M059J (cell line): ENCODE measurements at places on chromosomes 5 and 9. TPM values are rescaled to one million over a fixed set of nuclear protein-coding genes. Genes with fewer than 3 reads are reported as not detected.

SH3TC2 gene
- 2.4 and 7.2 TPM in 2 replicates for total RNA-seq

GRCh38 chr9:4045556-4045955 lies 254.3 kb downstream of the GLIS3 start:
- no peak for DNase-seq

DNA sequence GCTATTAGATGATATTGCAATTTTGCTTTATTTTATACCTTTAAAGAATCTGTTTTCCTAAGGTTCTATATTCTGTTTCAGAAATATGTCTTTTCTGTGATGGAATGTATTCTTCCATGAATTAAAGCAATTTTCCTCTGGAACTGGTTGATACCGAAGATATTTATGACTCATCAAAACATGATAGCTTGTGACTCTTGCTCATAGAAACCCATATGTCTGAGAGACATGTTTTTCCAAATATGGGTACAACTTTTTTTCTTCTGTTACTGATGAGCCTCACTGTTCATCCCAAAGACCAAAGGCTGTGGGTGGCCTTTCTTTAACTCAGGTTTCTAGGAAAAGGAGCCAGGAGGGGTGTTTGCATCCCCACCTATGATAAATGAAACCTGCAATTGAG lies 126.1 kb upstream of the PAPPA start:
- peak; percentile 69 for DNase-seq

GRCh38 chr9:18126831-18127498 lies 347.0 kb upstream of the ADAMTSL1 start:
- no peak for DNase-seq

DNA sequence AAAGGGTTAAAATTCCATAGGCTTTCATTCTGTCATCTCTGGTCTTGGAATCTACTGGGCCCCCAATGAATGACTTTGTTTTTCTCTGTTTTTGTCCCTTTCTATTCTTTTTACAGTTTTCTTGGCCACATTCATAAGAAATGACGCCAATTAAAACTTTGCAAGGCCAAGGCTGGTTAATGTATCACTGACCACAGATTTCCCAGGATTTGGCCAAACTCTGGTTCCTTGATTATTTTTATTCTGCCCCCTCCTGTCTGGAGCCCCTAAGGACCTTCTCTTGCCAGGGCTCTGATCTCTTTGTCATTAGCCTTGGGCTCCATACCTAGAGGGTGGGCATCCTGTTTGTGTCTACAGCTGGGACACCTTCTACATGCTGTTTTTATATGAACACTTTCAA lies 388.9 kb upstream of the PAPPA start:
- DNase-seq: peak; percentile 10

DNA sequence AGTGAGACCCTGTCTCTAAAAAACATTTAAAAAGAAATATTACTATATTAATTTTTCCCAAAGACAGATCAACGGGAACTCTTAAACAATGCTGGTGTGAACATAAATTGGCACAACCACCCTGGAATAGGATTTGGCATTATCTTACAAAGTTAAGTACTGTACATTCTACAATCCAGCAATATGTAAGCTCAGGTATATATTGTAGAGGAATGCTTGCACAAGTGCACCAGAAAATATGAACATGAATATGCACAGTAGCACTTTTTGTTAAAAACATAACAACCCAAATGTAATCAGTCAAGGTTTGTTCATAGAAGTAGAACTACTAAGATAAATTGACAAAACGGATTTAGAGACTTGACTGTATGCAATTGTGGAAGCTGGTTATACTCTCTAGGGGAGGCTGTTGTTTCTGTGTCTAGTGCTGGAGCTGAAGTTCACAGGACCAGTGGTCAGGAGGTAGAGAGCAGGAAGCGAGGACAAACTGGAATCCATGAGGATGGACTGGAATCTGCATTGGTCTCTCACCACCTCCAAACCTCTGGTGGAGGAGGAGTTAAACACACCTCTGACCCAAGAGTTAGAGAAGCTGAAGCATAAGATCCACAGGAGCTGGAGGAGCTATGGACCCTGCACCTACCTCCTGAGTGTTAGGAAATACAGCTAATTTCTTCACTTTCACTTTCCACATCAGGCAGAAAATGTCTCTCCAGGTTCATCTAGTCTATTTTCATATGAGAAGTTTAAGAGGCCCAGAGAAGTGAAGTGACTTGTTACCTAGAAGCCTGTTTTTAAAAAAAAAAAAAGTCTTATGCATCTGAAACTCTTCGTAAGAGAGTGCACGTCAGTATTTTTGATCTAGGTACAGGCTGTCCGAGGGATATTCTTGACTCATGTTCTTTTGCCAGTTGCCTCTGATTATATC lies 20.3 kb upstream of the RIC1 start:
- DNase-seq: peak; percentile 36

DDX4 gene
- total RNA-seq: not detected in 2 replicates

DNA sequence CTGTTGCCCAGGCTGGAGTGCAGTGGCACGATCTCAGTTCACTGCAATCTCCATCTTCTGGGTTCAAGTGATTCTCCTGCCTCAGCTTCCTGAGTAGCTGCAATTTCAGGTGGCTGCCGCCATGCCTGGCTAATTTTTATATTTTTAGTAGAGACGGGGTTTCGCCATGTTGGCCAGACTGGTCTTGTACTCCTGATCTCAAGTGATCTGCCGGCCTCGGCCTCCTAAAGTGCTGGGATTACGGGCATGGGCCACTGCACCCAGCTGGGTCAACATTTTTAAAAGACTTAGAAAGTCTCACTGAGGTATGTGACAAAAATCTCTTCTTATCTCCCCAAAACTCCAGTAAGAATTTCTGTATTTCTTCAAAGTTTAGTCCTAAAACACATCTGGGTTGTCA lies 211.6 kb downstream of the CTNND2 start:
- DNase-seq: no peak

GRCh38 chr9:7346144-7346543 lies 453.4 kb downstream of the DMAC1 start:
- DNase-seq: no peak

- DNase-seq: peak; percentile 67
These were observed at the start of gene SPATA6L for GRCh38 chr9:4666042-4666699. Gene SPATA6L (minus strand): TSS chr9:4666480. CDS start chr9:4666250, 230 bp downstream.

GRCh38 chr5:97455996-97456395 lies 272.9 kb upstream of the RIOK2 start:
- DNase-seq: no peak

DNA sequence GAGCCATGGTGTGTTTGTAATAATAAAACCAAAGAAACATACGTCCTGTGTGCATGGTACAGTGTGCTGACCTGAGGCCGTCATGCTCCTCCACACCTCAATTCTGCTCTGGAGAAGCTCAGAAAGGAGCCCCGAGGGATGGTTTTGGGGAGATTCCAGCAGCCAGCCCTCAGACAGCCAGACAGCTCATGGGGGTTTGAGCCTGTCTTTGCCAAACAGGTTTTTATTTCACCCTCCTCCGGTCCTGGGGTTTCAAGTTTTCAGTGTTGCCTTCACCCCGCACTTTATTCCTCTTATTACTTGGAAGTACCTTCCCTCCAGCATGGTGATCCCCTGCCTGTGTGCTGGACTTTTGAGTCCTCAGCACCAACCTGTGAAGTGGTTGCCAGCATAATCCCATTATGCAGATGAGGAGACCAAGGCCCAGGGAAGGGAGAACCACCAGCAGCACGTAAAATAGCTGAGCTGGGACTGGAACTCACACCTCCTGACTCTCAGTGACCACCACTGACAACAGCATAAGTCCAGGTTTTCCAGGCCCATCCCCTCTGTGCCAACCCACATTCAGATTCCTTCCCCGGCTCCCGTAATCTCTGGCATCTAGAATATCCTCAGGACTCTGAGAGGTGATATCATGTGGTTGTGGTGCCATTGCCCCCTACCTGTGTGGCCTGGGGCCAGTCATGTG lies 35.1 kb downstream of the TGFBI start:
- DNase-seq: no peak

GRCh38 chr9:97591535-97591934 lies 41.6 kb downstream of the TSTD2 start:
- DNase-seq: no peak

- peak; percentile 53 for DNase-seq
These were observed 216.8 kb upstream of the OTULINL start for GRCh38 chr5:14364576-14365472.

CBY3 gene
- not detected in 2 replicates for total RNA-seq

DNA sequence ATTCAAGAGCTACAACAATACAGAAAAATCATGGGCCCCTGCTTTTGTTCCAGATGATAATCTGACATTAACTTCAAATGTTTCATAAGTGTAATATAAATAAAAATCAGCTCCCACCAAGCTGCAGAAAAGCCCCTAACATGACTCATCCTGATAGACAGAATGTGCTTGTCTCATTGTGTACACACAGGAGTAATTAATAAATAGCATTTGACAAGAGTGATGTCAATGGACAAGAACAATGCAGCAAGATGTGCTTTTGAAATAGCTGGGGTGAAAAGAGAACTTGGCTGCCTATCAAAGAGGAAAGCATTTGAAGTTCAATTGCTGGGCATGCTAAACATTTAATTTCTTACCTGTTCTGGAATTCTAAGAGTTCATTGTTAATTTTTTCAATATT lies 79.2 kb downstream of the DNAH5 start:
- no peak for DNase-seq

CSF1R gene
- 0.22 and 2.4 TPM in 2 replicates for total RNA-seq

- DNase-seq: no peak
These were observed 52.5 kb downstream of the ZNF474 start for GRCh38 chr5:122181863-122182262.

GRCh38 chr5:38657020-38657419 lies 100.6 kb upstream of the LIFR start:
- no peak for DNase-seq

PCDHA5 gene
- not detected in 2 replicates for total RNA-seq

DIPK1B gene
- total RNA-seq: 1.5 and 1.6 TPM in 2 replicates

RNF183 gene
- not detected in 2 replicates for total RNA-seq

GRCh38 chr5:144195448-144195847 lies 24.8 kb downstream of the KCTD16 start:
- DNase-seq: no peak

TLX3 gene
- not detected in 2 replicates for total RNA-seq

DNA sequence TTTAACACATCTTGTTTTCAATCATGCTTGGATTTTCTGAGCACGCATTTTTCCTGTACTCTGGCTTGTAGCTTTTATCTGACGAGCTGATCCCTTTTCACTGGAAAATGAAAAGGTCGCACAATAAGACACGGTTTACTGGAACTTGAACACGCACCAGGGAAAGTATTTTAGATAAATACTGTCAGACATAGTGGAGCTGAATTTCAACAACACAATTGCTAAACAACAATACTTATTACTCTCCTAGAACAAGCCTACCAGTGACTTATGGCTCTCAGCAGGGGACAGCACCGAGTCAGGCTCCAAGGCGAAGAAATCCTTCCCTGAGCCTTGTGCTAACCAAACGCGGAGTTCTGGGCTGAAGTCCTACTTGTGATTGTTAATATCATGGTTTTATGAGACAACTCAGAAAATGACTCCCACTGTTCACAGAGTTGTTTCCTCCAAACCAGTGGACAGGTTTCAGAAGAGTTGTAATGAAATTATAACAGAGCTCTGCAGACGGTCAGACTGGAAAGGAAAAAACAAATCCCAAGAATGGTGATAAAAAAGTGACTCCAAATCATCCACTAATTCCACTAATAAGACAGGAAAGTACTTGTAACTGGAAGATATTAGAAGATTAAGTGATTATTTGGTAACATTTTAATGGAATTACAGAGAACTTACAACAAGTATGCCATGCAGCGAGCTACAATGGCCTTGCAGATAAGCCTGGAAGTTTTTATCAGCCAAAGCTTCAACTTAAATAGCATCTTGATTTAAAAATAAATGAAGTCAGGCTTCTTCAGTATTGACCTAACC lies 359.6 kb downstream of the EBF1 start:
- no peak for DNase-seq

- no peak for DNase-seq
These were observed 31.5 kb upstream of the IER5L start for GRCh38 chr9:129209580-129209979.

F2RL2 gene
- total RNA-seq: 4.9 and 5.2 TPM in 2 replicates

- DNase-seq: peak; percentile 26
These were observed 7.5 kb upstream of the PLCXD3 start for GRCh38 chr5:41517909-41518308.

APBA1 gene
- 0.69 and 1.2 TPM in 2 replicates for total RNA-seq

GRCh38 chr9:87270221-87270847 lies 227.3 kb upstream of the DAPK1 start:
- DNase-seq: peak; percentile 96

DNA sequence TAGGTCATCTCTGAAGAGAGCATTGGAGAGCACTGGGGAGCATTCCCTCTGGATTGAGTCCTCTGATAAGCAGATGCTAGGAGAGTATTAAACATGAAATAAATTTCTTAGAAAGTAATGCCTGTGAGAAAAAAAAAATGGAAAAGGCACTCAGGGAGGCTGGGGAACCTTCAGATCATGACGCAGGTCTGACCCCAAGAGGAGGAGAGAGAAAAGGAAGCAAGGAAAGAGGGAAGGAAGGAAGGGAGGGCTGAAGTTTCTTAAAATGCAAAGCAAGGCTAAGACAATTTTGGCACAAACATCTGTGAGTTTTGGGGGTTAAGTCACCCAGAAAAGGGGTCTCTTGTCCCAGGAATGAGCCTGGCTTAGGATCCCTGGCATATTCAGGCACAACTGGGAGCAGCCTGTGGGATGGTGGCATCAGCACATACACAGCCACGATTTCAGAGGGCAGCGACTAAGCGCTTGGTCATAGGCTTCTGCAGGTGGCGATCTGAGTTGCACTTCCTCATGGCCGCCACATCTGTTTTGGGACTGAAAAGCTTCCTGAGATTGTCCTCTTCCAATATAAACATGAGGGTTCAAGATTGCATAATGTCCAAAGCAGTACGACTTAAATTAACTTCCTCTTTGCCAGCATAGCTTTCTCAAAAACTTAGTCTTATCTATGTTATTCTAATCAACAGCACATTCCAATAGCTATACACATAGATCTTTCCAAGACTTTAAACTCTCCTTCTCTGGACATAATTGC lies 692.7 kb downstream of the DNAH5 start:
- DNase-seq: peak; percentile 49

GRCh38 chr5:141871870-141872269 lies 6.3 kb downstream of the PCDH1 start:
- no peak for DNase-seq

GRCh38 chr5:180649297-180650039 lies at the start of gene FLT4:
Gene FLT4 (minus strand): TSS chr5:180649600. CDS start chr5:180649545, 55 bp downstream.
- no peak for DNase-seq

REEP2 gene
- total RNA-seq: 0.32 and 1.6 TPM in 2 replicates

DNA sequence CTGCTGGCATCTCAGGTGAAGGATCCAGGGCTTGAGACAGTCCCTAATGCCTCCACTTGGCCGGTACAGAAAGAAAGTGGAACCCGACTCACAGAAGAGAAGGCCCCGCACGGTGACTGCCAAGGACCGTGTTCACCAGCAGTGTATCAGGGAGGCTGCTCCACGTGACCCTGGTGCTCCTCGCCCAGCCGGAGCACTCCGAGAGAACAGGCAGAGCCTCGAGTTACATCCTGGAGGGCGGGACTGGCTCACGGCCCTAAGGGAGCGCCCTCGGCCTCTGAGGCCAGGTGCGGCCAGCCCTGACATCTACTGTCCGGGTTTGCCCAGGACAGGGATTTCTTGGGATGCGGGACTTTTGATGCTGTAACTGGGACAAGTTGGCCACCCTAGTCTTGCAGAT lies 104.0 kb upstream of the SARDH start:
- DNase-seq: no peak
